Epithelial cell of proximal tubule (primary cell): ENCODE measurements at places on chromosomes 11 and 22. TPM values are rescaled to one million over a fixed set of nuclear protein-coding genes. Genes with fewer than 3 reads are reported as not detected.

TRIM64 gene
- not detected in 2 replicates for total RNA-seq

DNA sequence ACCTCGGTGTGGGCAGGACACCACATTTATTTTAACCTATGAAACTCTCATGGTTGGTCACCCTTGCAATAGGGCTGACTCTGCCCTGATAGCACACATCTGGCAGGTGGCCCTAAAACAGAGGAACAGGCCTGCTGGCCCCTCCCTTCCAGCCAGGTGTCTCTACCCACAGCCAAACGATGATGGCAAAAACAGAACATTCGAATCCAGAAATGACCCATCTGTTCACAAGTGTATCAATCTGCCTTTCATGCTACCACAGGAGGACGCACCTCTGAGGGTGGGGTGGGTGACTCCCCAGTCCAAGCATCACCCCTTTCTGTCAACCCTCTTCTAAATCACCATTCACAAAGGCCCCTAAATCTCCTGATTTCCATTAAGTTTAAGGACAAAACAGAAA is 118.1 kb downstream of the ETS1 start:
- DNase-seq = no peak

COX8A gene
- total RNA-seq = 539 and 593 TPM in 2 replicates

GRCh38 chr11:133047036-133047770 is 485.1 kb downstream of the OPCML start:
- no peak for DNase-seq

- DNase-seq = no peak
Measured at GRCh38 chr11:109043315-109043714, 378.4 kb downstream of the DDX10 start.

TRPM5 gene
- total RNA-seq = not detected in 2 replicates

ART1 gene
- total RNA-seq = not detected in 2 replicates

DNA sequence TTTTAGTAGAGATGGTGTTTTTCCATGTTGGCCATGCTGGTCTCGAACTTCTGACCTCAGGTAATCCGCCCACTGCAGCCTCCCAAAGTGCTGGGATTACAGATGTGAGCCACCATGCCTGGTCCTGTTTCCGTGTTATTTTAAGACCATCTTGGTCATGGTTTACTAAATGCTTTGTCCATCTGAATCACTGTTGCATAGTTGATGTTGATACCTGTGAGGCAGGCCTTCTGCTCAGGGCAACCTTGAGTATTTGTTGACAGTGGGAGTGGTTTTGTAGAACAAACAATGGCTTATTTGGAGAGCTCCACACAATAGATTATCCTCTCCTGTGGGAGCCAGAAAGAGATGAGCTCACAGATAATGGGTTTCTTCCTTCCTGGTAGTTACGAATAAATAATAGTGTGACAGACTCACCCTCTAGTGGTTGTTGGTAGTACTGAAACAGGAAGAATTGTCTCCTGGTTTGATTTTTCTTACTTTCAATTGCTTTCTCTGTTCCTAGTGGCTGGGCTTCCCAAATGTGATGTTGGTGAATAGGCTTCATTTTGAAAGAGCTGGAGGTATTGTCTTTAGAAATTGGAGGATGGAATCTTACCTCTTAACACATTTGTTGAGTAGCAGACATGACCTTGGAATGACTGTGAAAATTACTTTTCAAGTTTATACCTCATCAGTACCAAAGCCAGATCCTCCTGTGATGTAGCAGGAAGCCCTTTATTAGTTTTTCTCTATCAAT is 39.0 kb downstream of the CTNND1 start:
- peak; percentile 45 for DNase-seq

GRCh38 chr11:28529540-28530410 is 421.6 kb downstream of the METTL15 start:
- DNase-seq = peak; percentile 6

DNA sequence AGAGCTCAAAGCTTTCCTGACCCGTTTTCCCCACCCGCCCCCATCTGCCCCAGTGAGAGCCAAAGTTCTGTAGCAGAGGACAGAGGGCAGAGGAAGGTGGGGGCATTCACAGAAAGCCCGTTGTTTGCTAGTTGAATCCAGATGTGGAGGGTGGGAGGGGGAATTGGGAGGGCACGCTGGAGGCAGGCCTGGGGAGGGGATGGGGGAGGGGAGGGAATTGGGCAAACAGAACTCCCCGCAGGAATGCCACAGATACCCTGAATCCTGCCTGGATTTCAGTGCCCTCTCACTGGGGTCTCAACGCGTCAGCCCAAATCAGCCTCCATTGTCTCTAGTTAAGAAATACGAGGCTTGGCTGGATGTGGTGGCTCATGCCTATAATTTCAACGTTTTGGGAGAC is 12.9 kb upstream of the OAF start:
- DNase-seq = no peak

DNA sequence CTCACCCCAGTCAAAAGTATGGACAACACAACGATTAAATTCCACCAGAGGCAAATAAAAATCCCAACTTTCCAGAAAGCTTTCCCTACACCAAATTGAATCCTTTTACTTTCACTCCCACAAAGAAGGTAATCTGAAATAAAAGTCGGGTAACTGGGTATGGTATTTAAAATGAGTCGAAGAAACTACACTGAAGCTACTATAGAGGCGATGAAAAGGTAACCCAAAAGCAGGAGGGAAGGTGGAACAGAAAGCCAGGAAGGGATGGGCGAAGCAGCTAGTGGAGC is 1.1 kb downstream of the PICALM start:
- no peak for DNase-seq
